Activated naive CD8-positive, alpha-beta T cell treated with anti-CD3 and anti-CD28 coated beads for 36 hours (primary cell): ENCODE measurements at places on chromosomes 4 and X.

DNA sequence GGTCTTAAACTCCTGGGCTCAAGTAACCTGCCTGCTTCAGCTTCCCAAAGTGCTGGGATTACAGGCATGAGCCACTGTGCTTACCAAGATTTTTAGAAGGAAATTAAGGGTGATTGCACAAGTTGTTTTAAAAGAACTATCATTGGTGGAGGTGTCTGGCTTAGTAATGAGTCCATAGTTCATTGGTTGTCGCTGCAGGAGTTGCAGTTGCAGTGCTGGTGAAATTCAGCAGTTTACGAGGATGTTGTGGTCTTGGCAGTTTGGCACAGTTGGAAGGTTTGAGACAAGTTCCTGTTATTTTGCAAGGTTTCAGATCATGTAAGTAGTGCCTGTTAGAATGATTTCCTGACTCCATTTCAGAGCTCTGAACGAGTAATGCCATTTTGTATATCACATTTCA is 48.1 kb downstream of the RAB40AL start:
- DNase-seq = no peak

- no peak for DNase-seq
Observed at GRCh38 chr4:7276515-7276914, 84.2 kb downstream of the SORCS2 start.

GRCh38 chr4:121758925-121759568 is 5.9 kb downstream of the SMIM43 start:
- no peak for DNase-seq

- no peak for DNase-seq
Observed at GRCh38 chr4:183885205-183885720, 19.8 kb upstream of the STOX2 start.

DNA sequence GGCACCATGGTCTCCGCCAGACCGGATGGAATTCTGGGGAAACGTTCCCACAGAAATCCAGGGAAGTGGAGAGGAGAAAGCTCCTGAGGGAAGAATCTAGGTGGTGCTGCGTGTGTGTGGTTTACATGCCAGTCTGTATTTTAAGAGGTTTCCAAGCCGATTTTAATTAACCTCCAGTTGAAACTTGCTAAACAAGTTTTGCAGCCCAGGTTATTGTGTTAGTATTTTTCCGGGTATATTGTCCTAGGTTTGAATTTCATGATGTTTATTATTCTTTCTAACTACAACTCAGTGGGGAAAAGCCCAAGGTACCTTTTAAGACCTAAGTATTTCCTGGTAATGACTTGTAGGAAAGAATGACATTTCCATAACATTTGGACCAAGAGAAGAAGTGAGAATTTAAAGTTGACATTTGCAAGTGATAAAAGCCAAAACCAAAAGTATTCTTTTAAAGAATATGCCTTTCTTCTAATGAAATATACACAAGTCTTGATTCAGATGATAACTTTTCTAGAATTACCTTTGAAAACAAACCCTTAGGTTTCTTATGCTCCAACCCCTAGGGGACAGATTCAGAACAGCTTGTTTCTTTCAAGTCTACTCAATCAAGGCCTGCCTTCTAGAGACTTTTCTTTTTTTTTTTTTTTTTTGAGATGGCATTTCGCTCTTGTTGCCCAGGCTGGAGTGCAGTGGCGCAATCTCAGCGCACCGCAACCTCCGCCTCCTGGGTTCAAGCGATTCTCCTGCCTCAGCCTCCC is 14.6 kb downstream of the SAT1 start:
- DNase-seq = no peak

GRCh38 chrX:120559804-120560203 is 958 bp downstream of the CUL4B start:
- no peak for DNase-seq

DNA sequence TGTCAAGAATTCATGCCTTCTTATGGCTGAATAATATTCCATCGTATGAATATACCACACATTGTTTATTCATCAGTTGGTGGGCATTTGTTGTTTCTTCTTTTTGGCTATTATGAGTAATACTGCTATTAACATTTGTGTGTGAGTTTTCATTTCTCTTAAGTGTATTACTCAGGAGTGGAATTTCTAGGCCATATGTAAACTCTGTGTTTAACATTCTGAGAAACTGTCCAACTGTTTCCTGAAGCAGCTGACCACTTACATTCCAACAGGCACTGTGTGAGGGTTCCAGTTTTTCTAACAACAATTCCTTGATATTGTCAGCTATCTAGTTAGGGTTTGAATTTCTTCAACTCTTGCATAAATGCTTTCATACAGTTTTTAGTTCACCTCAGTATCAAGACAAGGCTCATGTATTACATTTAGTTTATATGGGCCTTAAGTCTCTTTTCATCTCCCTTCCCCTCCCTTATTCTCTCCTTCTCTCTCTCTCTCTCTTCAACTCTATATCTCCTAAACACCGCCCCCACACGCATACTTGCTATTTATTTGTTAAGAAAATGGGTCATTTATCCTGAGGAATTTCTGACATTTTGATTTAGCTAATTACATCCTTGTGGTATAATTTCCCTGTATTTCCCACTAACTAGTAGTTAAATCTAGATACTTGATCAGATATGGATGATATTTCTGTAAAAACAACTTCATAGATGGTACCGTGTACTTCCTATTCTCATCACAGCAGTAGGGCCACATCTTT is 77.4 kb downstream of the WDR19 start:
- no peak for DNase-seq
